ENCODE measurements at places on chromosomes 3 and 15.
A peak's percentile ranks its signal among the peaks of the same experiment; 100 is the strongest.

DNA sequence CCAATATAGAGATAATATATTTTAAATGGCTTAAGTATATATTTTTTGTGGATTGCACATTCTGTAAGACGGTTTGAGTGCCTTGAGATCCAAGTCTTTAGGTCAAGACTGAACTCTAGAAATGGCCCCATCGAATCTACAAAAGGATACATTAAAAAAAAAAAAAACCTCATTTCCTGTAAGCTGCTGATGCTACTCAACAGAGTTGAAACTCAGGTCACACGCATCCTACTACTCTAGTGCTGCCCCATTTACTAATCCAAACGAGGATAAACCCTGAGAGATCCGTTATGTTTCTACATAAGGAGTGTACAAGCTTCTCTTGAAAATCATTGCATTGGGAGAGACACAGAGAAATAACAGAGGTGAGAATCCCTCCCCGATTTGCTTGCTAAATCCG lies 187.3 kb downstream of the TIGIT start:
- DNase-seq, result no peak

DNA sequence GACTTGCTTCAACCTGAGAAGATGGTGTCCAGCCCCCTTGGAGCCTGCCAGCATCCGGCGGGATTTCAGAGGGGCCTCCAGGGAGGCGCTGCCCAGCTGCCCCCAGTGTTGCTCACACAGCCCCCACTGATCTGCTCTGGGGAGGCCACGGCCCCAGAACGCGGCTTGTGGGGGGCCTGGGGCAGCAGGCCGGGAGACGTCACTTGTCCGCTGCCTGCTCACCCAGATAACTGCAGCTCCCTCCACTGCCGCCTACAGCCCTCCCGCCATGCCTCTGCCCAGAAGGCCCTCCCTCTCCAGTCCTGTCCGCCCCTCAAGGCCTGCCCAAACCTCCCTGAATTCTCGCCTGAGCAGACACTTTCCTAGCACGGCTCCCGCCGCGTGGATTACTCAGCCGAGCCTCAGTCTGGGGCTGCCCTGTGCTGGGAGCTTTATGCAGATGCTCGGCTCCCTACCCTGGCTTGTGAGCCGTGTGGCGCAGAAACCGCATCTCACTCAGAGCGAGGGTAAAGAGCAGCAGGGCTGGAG lies 17.2 kb upstream of the ADIPOQ start:
- peak; percentile 49 for DNase-seq

GRCh38 chr3:45462522-45463265 lies 74.3 kb downstream of the LARS2 start:
- no peak for DNase-seq

GRCh38 chr3:10695595-10696285 lies 120.3 kb upstream of the SLC6A11 start:
- no peak for DNase-seq

DNA sequence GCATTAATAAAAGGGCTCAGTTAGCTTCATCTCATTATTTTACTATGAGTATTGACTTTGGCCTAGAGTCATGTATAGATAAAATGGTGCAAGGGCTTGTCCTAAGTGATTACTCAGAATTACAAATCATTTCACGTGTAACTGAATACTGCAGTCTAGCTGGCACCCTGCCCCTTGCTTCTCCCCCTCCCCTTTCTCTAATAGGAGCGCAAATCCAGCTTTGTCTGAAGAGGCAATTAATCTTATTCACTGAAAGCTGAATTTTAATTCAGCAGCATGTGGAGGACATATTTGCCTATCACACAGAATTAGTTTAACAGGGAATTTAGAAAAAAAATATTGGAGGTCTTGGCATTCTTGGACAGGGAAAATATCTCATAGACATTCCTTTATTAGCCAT lies 412.1 kb upstream of the DPH6 start:
- DNase-seq, result no peak

DNA sequence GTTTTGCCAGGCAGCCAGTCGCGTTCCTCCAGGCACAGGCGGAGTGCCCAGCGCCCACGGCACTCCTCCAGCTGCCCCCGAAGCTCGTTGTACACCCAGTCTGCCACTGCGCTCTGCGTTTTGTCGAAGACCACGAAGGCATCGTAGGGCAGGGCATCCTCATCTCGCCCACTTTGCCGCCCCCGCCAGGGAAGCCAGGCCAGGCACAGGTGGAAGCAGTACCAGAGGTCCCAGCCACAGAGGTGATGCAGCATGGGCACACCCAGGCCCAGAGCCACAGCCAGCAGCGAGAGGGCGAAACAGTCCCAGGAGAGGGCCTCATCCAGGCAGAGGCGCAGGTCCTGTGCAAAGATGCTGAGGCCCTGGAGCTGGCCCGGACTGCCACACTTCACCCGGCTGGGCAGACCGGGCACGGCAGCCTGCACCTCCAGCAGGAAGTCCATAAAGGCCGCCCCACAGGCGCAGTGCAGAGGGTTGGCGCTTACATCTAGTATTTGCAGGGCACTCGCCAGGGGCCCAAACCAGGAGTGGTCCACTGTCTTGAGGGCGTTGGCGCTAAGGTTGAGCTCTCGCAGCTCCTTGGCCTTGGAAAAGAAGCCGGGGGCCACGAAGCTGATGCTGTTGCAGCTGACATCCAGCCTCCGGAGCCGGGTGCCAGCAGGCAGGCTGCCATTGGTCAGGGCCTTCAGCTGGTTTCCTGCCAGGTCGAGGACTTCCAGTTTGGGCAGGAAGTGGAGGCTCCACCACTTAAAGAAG lies 3.7 kb downstream of the TLR9 start:
- no peak for DNase-seq

- DNase-seq, result no peak
These were observed 31.1 kb downstream of the PLA2G4D start for GRCh38 chr15:42063122-42063848.

- DNase-seq, result no peak
These were observed 221.6 kb downstream of the FGF12 start for GRCh38 chr3:192505731-192506130.

GRCh38 chr3:115108614-115109013 lies 38.5 kb downstream of the ZBTB20 start:
- DNase-seq, result no peak

GRCh38 chr3:55283441-55283925 lies 203.6 kb downstream of the WNT5A start:
- no peak for DNase-seq

DNA sequence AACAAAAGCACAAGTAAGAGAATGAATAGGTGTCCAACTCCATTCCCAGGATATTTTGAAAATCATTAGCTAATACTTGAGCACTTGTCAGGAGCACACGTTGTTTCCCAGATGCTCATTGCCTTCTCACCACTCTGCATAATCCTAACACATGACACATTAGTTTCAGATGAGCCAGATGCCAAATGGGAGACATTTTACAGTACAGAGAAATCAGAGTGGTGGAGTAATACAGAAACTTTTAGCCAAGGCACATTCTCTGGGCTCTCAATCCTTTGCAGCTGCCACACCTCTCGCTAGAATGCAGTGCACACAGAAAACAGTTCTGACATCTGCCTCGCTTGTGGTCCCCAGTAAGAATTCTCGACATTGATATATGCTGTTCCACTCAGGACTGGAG lies 76.6 kb downstream of the P3H2 start:
- DNase-seq, result no peak

DNA sequence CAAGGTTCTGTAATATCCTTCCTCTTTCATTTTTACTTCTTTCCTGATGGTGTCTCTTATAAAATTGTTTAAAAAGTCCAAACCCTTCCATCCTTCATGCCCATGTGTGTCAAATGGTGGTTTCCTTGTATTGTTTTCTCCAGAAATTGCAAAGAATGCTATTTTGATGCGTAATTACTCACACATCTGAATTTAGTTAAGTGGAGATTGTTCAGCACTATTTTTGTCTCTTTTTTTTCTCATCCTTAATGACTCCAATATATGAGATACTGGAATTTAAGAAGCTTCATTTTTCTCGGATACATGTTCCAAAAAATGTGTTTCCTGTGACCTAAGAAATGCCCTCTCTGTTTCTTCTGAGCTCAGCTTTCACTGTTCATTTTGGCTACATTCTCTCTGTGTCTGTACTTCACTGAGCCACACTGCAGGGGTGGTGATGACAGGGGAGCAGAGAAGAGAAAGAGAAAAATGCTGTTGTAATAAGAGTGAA lies 799.8 kb downstream of the DIPK2A start:
- DNase-seq, result no peak

GRCh38 chr3:22476976-22477375 lies 726.0 kb upstream of the ZNF385D start:
- no peak for DNase-seq

DNA sequence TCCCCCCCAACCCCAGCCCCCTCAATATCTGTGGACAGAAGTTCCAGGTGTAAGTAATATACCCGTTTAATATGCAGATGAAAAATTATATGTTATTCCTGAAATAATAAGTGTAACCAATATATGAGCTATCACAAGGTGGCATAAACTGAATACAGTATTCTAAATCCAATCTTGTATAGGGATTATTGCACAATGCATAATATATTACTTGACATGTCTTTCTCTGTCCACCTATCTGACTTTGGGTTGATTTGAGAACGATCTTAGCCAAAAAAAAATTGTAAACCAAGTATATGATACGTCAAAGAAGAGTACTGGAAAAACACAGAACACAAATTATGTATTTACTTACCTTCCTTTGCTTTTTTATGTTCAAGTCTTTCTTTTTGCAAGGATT lies 47.8 kb downstream of the GOLIM4 start:
- DNase-seq, result no peak

GRCh38 chr15:61034678-61035291 lies 194.3 kb downstream of the RORA start:
- no peak for DNase-seq

DNA sequence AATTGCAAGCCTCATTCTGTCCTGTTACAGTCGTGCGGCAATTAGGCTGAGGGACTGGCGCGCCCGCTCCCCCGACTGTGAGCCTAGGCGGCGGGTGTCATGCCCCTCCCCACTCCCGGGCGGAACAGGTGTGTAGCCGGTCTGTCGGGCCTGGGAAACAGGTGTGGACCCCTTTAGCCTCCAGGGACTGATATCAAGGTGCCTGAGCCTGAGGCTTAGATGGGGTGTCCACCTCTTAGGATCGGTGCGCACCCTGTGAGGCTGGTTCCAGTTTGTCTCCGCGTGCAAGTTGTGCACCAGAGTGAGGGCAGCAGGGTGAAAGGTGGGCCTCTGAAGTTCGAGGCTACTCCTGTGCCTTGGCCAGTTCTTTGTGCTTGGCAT lies 686 bp downstream of the VPS8 start:
- DNase-seq, result peak; percentile 17

- DNase-seq, result no peak
These were observed 190.6 kb upstream of the LRTM1 start for GRCh38 chr3:55118451-55118850.

DNA sequence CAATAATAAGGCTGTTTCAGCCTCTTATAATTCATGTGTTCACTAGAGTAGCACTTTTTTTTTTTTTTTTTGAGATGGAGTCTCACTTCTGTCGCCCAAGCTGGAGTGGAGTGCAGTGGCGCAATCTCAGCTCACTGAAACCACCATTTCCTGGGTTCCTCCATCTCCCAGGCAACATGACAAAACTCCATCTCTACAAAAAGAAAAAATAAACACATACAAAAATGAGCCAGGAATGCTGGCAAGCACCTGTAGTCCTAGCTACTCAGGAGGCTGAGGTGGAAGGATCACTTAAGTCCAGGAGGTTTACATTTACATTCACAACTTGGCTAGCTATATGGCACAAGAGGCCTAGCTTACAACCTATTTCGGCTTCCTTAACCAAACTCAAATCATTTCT lies 6.8 kb downstream of the USP4 start:
- DNase-seq, result no peak

GRCh38 chr3:112124907-112125607 lies 8.0 kb downstream of the GCSAM start:
- no peak for DNase-seq

- DNase-seq, result no peak
These were observed 7.4 kb upstream of the TMPRSS7 start for GRCh38 chr3:112027142-112027541.

- DNase-seq, result no peak
These were observed 151.2 kb downstream of the SERPINI1 start for GRCh38 chr3:167886690-167887089.

GRCh38 chr3:40801284-40801741 lies 276.6 kb downstream of the ZNF621 start:
- no peak for DNase-seq

DNA sequence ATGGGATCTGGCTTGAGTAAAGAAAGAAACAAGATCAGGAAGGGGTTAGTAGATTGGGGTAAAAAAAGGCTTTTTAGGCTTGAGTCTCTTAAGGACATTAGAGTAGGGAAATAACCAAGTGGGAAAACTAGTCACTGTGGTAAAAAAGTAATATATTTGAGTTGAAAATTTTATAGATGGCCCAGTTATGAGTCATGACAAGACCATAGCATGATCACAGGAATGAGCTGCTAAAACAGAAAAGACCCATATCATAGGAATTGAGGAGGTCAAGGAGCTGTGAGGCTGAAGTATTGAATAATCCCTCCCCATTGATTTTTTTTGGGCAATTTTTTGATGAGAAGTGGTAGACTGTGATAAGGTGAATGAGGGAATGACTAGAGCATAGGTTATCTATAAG lies 69.2 kb upstream of the TBC1D5 start:
- no peak for DNase-seq

DNA sequence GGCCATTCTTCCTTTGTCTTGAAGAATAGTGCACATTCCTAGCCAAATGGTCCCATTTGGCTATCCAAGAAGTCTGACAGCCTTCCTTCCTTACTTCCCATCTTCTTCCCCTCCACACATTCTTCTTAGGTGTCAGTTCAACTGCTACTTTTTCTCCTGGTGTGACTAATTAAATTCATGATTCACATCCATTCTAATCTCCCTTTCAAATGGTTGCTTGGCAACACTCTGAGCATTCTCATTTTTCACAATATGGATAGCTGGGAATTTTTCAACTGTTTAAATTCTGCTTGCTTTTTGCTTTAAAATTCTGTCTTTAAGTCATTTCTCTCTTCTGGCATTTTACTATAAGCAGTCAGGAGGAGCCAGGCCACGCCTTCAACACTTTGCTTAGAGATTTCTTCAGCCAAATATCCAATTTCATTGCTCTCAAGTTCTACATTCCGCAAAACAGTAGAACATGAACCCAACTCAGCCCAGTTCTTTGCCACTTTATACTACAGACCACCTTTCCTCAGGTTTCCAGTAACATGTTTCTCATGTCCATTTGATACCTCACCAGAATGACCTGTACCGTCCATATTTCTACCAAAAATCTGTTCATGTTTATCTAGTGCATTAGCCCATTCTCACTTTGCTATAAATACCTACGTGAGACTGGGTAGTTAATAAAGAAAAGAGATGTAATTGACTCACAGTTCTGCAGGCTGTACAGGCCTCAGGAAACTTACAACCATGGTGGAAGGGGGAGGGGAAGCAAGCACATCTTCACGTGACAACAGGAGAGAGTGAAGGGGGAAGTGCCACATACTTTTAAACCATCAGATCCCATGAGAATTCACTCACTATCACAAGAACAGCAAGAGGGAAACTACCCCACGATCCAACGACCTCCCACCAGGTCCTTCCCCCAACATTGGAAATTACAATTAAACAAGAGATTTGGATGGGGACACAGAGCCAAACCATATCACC lies 31.9 kb upstream of the MCF2L2 start:
- no peak for DNase-seq

GRCh38 chr3:36560685-36561084 lies 180.4 kb downstream of the STAC start:
- DNase-seq, result no peak
